ENCODE measurements at places on chromosomes 7 and 10.

DNA sequence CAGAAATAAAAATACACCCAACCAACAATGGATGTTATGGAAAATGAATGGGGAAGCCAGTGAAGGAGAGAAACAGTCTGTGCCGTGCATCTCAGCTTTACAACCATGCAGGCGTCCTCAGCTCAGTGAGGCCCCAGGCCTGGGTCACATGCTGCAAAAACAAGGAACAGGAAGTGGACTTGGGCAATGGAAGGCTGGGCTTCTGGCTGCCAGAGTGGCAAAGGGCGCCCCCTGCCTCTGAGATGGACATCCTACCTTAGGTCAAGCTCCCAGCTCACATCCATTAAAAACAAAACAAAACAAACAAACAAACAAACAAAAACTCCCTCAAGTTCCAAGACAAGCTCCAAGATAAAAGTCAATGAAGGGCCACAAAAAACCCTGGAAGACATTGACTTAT is 54.7 kb upstream of the AFAP1L2 start:
- DNase-seq: no peak

DNA sequence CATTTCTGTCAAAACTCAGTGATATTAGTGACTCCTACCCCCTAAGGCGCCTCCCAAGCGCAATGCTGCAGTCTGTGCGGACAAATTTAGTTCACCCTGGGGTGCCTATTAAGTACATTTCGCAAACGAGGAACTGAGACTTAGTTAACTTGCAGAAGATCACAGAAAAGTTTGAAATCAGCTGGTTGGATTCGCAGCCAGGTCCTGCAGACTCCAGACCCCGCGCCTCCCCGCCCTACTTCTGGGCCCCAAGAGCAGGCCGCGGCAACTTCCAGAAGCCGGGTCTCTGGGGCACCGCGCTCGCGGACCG is 588 bp downstream of the CYREN start:
- no peak for DNase-seq

GRCh38 chr7:20598459-20599309 is 16.8 kb upstream of the ABCB5 start:
- no peak for DNase-seq

DNA sequence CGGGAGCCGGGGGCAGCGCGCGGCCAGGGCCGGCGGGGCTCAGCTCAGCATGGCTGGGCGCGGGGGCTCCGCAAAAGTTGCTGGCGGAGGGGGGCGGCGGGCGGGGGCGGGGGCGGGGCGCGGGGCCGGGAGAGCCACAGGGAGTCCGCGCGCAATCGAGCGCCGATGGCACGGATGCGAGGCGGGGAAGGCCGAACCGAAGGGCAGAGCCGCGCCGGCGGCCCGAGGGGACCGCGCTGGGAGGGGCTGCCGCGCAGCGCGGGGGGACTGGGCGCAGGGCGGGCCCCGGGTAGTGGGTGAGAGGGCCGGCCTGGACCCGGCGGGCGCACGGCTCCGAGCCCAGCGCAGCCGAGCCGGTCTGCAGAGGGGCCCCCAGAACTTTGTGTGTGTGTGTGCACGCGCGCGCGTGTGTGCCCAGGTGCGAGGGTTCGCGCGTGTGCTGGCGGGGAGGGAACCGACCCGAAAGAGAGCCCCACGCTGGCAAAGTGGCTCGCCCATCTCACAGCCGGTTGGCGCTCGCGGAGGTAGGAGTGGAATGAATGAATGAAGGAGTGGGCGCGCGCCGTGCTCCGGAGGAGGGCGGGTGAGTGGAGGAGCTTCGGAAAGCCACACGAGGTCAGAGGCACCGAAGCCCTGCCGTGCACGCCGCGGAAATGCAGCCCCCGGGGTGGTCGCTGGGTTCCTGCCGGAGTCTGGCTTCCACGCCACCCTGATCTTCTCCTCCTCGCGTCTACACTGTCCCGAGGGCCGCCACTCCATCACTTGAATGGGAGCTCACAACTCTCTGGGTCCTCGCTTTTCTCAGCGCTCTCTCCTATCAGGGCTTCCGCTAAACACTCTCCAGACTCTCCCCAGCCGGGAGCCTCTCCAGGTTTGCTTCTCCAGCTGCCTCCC is at the start of gene HIPK2:
HIPK2 (minus strand) TSS at position 51 of the 894 bp plus-strand sequence. CDS start 375 bp downstream, outside the sequence.
- DNase-seq: no peak

DNA sequence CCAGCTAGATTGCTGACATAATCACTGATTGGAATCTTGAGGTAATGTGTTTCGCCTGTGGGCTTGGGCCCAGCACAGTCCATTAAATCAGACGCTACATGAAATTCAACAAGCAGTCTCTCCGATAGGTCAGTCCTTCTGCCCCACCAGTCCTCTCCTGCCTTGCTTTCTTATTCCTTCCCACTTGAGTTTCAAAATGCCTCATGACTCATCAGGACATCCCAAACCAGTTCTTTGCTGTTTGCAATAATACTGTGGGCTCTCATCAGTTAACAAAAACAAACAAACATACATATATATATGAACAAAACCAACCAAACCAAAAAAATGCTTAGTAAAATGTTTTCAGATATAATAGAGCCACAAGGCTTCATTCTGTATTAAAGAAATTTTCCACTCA is 599.0 kb downstream of the SORCS1 start:
- DNase-seq: no peak

DNA sequence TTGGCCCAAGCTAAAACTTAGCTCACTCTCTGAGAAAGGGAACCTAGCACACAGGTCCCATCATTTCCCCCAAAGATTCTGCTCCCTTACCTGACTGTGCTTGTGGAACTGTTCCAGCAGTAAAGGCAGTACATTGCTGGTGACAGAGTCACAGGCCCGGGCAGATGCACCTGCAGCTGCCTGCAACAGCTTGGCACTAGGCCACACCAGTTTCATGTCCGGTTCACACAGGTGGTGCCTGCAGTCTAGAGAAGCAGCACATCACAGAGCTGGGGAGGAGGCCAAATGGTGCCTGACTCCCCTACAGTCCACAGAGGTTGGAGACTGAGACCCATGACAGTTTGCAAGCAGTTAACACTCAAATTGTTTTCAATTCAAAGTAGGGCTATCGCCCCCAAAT is 22.2 kb downstream of the ZDHHC16 start:
- DNase-seq: no peak

GRCh38 chr10:91944880-91945630 is 21.5 kb downstream of the BTAF1 start:
- DNase-seq: no peak

DNA sequence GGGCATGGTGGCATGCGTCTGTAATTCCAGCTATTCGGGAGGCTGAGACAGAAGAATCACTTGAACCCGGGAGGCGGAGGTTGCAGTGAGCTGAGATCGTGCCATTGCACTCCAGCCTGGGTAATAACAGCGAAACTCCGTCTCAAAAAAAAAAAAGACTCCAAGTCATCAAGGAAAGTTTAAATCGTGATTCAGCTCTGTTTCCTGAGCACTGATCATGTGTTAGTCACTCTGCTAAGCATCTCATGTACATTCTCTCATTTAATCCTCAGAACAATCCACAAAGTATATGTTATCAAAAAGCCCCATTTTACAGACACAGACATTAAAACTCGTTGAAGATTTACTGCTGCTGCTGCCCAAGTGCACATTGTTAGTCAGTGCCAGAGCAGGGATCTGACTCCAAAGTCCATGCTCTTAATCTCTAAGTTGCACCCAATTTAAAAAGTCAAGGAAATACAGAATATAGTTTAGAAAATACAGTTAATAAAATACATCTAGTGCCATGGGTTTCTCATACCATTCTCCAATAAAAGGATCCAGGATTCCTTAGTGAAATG is 6.2 kb downstream of the PIK3AP1 start:
- DNase-seq: no peak

- DNase-seq: no peak
These were observed 44.4 kb downstream of the SCD start for GRCh38 chr10:100391163-100392002.

DNA sequence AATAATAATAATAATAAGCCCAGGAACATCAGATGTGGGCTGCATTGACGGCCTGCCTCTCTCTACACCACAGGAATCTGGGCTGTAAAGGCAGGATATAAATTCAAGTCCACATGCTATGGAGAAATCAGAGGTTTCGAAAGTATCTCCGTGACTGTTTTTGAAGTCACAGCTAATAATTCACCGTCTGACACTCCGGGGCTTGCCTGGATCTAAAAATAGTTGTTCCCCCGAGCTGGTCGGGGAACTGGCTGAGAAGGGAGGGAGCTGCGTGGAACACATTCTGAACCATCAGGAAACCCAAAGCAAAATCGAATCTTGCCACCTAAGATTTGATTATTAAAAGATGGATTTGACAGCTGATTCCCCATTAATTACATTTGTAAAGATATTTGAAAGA is 35.4 kb downstream of the KLF6 start:
- DNase-seq: no peak

- DNase-seq: no peak
These were observed 613 bp downstream of the OAT start for GRCh38 chr10:124417895-124418725.

DNA sequence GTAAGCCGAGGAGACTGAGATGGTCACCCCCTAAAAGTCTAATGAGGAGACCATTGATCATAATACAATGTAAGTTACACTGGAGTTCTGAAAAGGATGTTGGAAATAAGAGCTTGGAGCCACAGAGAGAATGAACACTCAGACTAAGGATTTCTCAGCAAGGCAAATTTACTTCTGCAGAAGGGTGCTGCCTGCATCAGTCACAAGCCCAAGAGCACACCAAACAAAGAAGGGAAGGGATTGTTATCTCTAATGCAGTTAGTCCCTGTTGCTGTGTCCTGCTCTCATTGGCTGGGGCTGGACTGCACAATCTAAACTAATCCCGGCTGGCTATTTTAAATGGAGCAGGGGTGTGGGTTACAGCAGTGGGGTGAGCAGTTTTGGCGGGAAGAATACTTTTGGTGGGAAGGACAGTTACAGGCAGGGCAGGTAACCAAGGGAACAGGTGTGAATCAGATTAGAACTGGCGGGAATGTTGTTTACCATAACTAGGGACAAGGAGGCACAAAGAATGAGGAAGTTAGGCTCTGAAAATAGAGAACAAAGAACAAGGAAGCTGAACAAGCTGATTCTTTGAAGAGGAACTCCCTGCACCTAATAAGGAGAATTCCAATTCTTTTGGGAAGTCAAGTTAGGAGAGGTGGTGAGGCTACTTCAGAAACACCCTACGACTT is 30.3 kb upstream of the TRIM24 start:
- DNase-seq: no peak

DNA sequence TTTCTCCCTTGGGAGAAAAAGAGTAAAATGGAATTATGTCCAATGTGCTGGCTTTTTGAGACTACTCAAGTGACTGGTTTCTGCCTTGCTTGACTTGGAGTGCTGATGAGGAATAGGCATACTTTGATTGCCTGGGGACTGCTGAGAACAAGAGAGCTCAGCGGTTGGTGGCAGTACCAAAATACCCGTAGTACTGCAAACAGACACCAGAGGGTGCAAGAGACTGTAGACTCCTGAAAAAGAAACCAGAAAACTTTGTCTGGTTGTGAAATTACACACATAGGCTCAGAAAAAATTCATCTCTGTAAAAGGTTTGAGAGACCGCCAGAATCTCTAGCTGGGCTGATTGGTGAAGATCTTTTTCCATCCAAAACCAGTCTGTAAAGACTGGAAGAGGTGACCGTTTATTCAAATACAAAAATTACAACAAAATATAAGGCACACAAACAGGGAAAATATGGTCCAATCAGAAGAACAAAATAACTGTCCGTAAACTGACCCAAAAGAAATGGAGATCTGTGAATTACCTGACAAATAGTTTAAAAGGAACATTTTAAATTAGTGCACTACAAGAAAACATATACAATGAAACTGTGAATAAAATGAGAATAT is 18.5 kb downstream of the BICC1 start:
- DNase-seq: no peak

GRCh38 chr10:8035641-8036470 is 18.6 kb upstream of the GATA3 start:
- DNase-seq: no peak

GRCh38 chr10:66719483-66719882 is 206.4 kb upstream of the LRRTM3 start:
- DNase-seq: no peak

DNA sequence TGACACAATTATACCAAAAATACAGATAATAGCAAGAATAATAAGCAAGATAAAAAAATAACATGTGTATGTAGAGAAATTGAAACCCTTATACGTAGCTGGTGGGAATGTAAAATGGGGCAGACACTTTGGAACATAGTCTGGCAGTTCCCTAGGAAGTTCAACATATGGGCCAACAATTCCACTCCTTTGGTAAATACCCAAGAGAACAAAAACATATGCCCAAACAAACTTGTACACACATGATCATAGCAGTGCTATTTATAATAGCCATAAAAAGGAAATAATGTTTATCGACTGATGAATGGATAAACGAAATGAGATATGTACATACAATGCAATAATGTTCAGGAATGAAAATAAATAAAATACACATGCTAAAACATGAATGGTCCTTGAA is 462.4 kb upstream of the SORCS1 start:
- no peak for DNase-seq

GRCh38 chr10:100841528-100841927 is 71.2 kb upstream of the SLF2 start:
- DNase-seq: no peak

- no peak for DNase-seq
These were observed 470.1 kb upstream of the NRP1 start for GRCh38 chr10:33804584-33804983.

GRCh38 chr10:123952099-123952498 is 60.5 kb upstream of the CPXM2 start:
- no peak for DNase-seq

DNA sequence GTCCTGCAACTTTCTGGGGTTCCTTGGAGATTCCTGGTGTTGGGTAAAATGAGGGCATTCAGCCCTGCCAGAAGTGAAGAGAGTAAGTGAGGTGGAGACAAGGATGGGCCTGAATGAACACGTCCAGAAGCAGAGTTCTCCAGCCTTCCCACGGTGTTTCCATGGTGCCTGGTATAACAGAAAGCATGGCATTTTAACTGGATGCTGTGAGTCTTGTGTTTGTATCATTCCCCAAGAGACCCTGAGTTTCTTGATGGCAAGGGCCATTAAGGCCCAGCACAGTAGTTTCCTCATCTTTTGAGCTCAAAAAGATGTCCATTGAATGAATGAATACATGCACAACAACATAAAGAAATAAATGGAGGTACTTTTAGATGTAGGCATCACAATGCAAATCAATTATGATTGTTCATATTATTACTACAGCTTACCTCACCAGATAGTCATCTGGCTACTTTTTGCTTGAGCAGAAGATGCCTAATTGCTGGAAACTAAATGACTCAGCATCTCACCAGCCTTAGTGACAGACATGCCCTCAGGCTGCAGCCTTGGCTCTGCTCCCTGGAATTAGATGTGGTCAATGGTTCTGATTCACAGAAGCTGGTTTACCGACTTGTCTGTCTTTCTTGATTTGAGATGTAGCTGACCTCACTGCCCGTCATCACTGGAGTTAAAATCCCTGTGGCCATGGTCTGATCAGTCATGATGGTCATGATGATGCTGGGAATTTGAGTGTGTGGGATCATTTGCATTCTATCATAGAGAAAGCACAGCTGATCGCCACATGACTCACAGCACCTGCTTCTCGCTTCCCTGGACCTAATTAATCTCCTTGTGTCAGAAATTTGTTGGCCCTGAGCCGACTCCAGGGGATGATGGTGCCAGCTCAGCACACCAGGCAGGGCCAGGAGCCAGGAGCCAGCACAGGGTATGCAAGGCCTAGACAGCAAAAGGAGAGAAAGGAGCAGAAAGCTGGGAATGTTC is 83.9 kb downstream of the CXCL12 start:
- no peak for DNase-seq

- DNase-seq: no peak
These were observed 8.5 kb upstream of the ARID5B start for GRCh38 chr10:61892961-61893360.

GRCh38 chr10:75168275-75168674 is 42.3 kb upstream of the VDAC2 start:
- no peak for DNase-seq

- DNase-seq: no peak
These were observed 29.7 kb upstream of the SCIN start for GRCh38 chr7:12540850-12541249.

Measured in omental fat pad (tissue), 4 donors.